ENCODE measurements at places on chromosomes 12 and 14.

GRCh38 chr12:104439137-104439536, 17.6 kb upstream of the CHST11 start:
- DNase-seq: no peak

GRCh38 chr12:42260518-42260917, 22.5 kb upstream of the YAF2 start:
- DNase-seq: no peak

DNA sequence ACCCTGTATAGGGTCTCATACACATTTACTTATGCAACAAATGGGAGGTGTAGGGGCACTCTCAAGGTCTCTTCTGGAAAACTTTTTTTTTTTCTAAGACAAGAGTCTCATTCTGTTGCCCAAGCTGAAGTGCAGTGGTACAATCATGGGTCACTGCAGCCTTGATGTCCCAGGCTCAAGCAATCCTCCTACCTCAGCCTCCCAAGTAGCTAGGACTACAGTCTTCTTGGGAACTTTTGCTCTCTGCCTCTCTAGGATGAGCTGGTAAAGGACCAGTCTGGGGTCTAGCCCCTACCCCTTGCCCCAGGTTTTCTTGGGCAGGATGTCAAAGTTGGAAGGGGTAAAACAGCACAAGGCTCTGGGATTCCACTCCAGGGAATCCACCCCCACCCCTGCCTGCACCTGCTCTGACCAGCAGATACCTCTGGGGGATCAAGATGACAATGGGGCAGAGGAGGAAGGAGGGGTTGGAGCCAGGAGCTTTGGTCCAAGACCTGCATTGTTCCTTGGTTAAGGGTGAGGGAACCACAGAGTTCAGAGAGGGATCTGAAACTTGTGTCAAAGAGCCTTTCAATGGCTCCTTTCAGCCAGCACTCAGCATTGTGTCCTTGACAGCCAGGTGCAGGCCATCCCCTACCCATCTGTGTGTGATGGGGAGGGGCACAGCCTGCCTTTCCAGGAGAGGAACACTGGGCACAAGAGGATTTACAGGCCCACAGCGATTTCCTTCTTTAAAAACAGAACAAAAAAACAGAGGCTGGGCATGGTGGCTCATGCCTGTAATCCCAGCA, 12.2 kb downstream of the CTDSP2 start:
- no peak for DNase-seq

- DNase-seq: no peak
Observed at GRCh38 chr14:76595266-76595665, 166.0 kb upstream of the VASH1 start.

GRCh38 chr12:89129167-89129870, 223.0 kb downstream of the DUSP6 start:
- no peak for DNase-seq

GRCh38 chr12:19227190-19227879, 97.8 kb downstream of the PLEKHA5 start:
- no peak for DNase-seq

DNA sequence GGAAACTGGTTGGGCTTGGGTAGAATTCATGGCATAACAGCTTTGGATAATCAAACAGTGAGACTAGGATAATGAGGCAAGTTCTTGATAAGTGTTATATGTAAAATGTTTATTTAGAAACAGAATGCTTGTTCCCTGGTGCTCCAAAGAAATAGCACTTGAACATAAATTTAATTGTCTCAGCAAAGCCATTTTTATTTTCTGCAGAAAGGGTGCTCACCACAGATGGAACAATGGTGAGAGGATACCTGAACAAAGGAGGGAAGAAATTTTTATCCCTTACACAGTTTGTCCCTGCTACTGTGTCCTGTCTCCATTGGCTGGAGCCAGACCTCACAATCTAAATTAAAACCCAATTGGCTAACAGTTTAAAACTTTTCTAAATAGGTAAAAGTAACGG, 9.3 kb upstream of the RXYLT1 start:
- no peak for DNase-seq

GRCh38 chr14:37081218-37081617, 91.2 kb downstream of the SLC25A21 start:
- DNase-seq: no peak

GRCh38 chr12:93360688-93361087, 17.0 kb upstream of the NUDT4 start:
- DNase-seq: no peak

GRCh38 chr12:54479421-54479820, 6.0 kb upstream of the GTSF1 start:
- no peak for DNase-seq

DNA sequence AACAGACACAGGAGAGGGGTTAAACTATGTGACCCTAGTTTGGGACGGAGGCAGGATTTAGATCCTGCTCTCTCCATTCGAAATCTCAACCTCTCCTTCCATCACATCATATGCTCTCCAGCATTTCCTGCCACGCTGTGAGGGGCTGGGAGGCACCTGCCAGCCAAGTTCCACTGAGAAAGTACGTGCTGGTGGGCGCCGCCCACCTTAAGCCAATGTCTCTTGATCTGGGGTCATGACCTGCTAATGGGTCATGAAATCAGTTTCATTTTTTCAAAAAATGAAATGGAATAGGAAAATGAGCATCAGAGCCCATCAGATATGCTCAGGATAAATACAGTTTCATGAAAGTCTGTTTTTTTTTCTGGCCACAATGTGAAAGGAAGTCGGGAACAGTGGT, 7.2 kb downstream of the MCRS1 start:
- DNase-seq: no peak

DNA sequence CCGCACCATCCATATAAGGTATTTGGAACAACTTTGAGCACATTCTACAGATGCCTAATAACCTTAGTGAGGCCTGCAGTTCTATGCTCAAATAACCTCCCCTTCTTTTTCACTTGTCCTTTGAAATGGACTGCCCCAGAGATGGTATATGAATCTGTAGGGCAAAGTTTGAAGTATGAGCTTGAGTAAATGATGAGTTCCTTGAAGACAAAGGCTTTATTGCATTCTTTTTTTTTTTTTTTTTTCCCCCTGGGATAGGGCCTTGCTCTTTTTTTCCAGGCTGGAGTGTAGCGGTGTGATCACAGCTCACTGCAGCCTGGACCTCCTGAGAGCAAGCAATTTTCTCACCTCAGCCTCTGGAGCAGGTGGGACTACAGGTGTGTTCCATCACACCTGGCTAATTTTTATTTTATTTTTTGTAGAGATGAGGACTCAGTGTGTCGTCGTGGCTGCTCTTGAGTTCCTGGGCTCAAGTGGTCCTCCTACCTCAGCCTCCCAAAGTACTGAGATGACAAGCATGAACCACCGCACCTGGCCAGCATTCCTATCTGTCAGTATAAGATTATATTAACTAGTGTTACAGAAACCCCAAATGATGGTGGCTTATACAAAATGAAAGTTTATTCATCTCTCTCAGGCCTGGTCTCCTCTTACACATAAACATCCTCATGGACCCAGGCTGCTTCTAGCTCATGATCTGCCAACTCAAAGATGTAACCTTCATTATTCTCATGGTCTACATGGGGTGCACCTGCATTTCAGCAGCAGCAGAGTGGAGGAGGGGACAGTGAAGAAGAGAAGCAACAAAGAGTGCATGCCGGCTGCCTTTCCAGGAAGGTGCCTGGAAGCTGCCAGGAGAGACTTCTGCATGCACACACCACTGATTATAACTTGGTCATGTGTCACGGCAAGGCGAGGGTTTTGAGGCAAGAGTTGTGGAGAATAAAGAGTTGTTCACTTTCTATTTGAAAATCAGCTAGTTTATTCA, 101.4 kb downstream of the DUSP16 start:
- no peak for DNase-seq

Measured in CD4-positive, alpha-beta T cell treated with Interleukin-4 for 4 hours (primary cell).